ENCODE measurements at places on chromosomes 6 and 20. TPM values are rescaled to one million over a fixed set of nuclear protein-coding genes. Genes with fewer than 3 reads are reported as not detected.

GRCh38 chr6:120290964-120291363, 941.4 kb upstream of the MAN1A1 start:
- DNase-seq: no peak

Gene KIF25
- not detected for total RNA-seq

- no peak for DNase-seq
These were observed 10.7 kb downstream of the TULP4 start for GRCh38 chr6:158322724-158323560.

GRCh38 chr6:105495515-105495914, 92.6 kb upstream of the PREP start:
- no peak for DNase-seq

- no peak for DNase-seq
These were observed 41.2 kb upstream of the MTRF1L start for GRCh38 chr6:153043719-153044118.

DNA sequence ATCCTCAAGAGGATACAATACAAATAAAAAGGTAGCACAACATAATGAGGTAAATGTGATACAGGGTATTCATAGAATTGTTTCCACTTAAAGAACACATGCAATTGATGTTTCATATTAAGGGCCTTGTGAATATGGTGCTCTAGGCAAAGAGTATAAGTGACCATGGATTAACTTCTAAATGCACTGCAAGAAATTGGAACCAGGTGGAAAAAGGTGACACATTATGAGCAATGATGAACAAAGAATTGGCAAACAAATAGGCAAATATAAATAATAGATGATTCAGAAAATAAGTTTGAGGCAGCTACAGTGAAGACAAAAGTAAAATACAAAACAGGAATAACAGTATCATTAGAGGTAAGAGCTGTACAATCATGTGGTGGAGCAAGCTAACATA, 192.0 kb downstream of the GRIK2 start:
- no peak for DNase-seq

DNA sequence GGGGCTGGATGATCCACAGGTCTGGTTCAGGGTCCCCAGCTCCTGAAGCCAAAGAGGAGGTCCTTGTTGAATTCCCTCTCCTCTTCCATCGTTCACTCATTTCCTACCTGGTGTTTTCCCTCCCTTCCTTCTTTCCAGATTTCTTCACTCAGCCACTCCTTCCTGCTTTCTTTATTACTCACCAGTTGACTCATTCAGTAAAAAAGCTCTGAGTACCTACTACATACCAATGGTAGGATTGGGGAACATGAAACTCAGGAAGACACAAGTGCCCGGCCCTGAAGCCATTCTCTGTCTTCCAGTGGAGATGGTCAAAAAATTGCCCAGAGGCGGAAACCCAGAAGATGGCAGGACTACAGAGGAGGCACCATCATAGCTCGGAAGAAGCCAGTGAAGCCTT, 11.9 kb upstream of the NSFL1C start:
- no peak for DNase-seq

Gene OTOR
- total RNA-seq: not detected

GRCh38 chr6:63176181-63176580, 35.1 kb upstream of the FKBP1C start:
- no peak for DNase-seq

DNA sequence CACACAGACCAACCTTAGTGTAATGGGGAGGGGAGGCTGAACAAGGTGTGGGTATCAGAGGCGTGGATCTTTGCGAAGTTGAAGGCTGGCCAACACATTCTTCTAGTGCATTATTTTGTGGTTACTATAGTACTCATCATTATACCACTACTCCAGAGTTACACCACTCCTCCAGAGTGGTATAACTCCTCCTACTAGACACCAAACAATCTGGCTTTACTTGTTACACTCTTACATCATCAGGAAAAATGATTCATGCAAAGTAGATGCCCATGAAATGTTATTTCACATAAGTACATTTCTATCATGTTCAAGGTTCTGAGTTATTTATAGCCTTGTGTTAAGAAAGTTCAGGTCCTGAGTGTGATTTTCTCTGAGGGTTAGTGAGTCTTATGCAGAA, 443.1 kb upstream of the OPRM1 start:
- no peak for DNase-seq

GRCh38 chr6:48959251-48960060, 503.6 kb downstream of the MMUT start:
- no peak for DNase-seq

Measured in activated naive CD8-positive, alpha-beta T cell treated with anti-CD3 and anti-CD28 coated beads, Interleukin-2, amount 10 ng/mL, durations not matched to agents 7 days and 5 days (primary cell).